Activated T-helper 1 cell treated with anti-CD3 and anti-CD28 coated beads, Interleukin-2, amount 50 U/mL, for 16 hours (primary cell): ENCODE measurements at places on chromosomes 4 and X.

GRCh38 chr4:40723728-40724127 is 26.0 kb upstream of the NSUN7 start:
- no peak for DNase-seq

DNA sequence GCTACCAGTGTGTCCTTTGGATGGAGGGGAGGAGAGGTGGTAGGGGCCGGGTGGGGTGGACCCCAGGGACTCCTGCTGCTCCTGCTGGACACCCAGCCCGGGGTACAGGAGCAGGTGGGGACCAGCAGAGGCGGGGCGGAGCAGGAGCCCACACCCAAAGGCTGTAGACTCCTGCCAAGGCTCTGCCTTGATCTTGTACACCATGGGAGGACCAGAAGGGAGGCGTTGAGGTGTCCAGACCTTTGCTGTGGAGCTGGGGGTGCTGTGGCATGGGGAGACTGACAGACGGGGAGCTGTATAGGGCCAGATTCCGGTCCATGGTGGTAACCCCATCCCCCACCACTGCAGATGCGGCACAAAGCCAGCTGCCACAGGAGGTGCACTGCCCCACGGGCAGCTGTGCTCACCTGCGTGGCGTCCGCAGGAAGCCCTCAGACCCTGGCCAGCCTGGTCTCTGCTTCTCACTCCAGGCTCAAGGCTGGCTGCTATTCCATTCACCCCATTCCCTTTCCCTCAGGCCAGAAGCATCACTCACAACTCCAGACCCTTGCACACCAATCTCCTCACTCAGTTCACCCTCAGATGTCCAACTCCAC is 5.0 kb upstream of the SLC26A1 start:
- DNase-seq: no peak

- no peak for DNase-seq
These were observed 896.4 kb downstream of the TRIML1 start for GRCh38 chr4:189035654-189036053.

GRCh38 chrX:131054906-131055305 is 3.2 kb upstream of the ARHGAP36 start:
- DNase-seq: no peak

DNA sequence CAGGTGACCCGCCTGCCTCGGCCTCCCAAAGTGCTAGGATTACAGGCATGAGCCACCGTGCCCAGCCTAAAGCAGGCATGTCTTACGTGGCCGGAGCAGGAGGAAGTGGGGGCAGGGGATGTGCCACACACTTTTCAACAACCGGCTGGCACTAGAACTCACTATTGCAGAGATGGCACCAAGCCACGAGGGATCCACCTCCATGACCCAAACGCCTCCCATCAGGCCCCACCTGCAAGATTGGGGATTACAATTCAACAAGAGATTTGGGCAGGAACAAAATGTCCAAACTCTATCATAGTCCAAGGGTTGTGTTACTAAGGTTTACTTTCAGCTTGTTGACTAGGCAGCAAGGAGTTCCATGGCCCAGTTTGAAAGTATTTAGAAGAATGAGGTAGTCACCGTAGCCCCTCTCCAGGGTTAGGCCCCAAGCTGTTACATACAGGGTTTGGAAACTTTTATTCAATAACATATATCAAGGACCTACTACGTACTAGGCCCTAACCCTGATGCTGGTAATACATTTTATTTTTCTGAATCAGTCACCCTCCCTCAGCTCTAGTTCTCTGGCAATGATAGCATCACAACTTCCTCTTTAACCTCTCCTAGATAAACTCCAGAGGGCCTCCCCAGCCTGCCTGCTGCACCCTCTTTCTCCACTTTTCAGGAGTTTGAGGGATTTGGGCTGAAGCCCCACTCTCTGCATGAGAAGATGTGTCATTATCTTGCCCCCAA is 18.0 kb upstream of the TBC1D14 start:
- DNase-seq: no peak

DNA sequence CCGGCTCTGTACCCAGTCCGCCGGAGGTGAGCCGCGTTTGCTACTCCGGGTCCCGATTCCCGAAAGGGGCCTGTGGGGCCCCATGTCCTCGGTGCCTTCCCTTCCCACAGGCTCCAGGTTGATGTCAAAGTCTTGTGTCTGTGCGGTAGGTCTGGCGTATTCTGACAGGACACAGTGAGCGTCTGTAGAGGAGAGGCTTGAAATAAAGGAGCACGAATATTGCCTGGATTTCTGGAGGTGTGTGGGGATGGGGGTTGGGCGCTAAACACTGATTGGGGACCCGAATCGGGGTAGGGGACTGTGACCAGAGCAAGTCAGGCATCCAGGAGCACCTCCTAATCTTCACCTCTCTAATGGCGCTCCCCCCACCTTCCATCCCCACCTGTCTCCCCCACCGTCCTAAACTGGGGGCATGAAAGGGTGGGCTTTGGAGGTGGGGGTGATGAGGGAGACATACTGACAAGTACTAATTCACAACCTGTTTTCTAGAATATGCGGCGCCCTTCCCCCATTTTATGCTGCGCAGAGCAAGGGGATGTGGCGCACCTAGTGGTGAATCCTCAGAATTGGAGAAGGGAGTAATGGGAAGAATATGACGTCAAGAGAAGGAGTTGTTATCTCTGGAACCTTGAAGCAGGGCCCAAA is 855 bp downstream of the GPRASP2 start:
- DNase-seq: no peak

GRCh38 chr4:6692379-6692778 is 1.3 kb upstream of the S100P start:
- DNase-seq: no peak

DNA sequence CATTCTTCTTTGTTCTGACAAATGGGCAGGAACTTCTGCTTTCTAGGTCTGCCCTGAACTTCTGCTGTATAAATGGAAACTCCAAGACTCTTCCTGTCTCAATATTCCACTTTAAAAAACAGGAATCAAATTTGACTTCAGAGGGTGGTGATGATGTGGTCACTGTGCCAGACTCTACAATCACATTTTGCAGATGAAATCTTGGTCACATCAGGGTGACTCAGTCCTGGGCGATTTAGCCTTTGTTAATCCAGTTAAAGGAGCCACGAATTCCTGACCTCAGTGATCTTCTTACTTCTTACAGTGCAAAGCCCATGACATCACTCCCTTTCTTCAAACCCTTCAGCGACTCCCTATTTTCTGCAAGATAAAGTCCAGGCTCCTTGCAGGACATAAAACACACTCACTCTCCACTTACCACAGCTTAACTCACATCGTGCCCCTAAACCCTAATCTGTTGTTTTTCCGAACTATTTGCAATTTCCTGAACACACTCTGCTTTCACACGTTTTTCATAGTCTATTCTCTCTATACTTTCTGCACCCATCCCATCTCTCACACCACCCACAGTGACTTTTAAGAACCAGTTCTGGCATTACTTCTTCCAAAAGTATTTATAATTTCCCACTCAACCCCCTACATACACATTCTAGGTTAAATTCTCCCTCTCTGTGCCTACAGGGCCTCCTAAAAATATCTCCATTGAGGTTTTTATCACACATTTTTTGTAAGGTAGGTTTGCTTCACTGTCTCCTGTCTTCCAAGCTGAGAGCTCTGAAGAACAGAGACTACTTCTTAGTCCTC is 11.1 kb downstream of the GASK1B start:
- no peak for DNase-seq

DNA sequence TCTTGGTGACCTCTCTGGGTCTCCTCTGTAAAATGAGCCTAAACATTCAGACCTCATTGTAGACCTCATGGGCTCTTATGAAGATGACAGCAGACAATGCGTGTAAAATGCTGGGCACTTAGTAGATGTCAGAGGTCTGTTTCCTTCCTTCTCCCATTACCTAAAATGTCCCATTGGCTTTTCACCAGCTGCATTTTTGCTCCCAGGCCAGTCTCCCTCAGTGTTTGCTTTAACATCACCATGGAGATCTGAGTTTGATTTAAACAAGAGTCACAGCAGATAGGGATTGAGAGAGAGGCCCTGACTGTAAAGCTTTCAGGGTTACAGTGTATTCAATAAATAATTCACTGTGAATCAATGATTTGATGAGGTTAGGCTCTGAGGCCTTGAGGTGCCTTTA is 24.3 kb downstream of the PSAPL1 start:
- no peak for DNase-seq

DNA sequence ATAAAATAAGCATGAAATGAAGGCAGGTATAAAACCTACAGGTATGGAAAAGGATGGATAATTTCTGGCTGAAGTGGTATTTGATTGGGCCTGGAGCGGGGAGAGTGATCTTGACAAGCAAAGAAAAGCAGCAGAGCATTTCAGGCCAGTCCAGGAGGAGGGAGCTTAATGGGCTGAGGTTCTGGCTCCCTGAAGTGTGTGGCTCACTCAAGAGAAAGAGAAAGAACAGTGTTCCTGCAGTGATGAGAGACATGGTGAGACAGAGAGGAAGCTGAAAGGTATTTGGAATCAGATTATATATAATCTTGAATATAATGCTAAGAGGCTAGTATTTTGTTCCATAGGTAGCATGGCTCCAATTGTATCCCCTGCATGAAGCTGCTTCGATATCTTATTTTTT is 153.5 kb downstream of the MGST2 start:
- no peak for DNase-seq

DNA sequence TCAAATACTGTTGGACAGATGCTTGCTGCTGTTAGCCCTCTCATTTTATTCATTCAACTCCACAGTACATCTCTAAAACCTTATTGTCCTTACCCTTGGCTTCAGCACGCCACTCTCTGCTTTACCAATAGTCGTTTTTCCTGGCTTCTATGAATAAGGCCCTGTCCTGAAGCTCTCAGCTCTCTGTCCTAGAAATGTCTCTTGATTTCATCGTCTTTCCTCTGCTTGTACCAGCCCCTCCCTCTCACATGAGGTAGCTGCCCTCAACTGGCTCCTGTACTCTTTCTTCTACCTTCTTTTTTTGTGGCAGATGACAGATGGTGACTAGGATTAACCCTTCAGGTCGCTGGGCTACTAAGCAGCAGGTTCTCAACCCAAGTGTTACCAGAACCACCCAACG is 11.4 kb downstream of the ADGRA3 start:
- no peak for DNase-seq

GRCh38 chr4:118839221-118839927 is 3.4 kb upstream of the SEC24D start:
- no peak for DNase-seq

GRCh38 chr4:41692717-41693345 is 55.7 kb downstream of the PHOX2B start:
- no peak for DNase-seq

DNA sequence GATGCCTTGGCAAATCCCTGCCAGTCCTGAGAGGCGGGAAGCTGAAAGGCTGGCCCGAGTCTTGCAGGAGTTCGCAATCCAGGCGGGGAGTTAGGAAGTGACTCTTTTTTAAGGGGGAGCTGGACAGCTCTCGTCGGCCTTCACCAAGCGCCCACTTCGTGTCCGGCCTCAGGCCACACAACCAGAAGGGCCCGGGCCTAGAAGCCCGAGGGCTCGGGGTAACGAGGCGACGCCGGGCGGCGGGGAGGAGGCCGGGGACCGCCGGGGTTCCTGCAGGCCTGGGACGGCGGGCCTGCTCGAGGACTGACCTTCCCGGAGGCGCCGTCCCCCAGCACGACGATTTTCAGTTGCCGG is 395 bp downstream of the RAB28 start:
- no peak for DNase-seq
